ENCODE measurements at places on chromosomes 1 and 21. TPM values are rescaled to one million over a fixed set of nuclear protein-coding genes. Genes with fewer than 3 reads are reported as not detected.

Gene RAB25
- total RNA-seq, result 0.19 TPM

Gene DTL
- total RNA-seq, result 34.5 TPM

Gene CFHR2
- not detected for total RNA-seq

Gene GMEB1
- 3.0 TPM for total RNA-seq

Gene PGD
- total RNA-seq, result 119 TPM

Gene HSD3B2
- not detected for total RNA-seq

Gene HTR6
- total RNA-seq, result not detected

Gene MYBPH
- total RNA-seq, result not detected

Gene HHIPL2
- 20.9 TPM for total RNA-seq

Gene DMBX1
- total RNA-seq, result 0.37 TPM

Gene RIPK4
- 16.5 TPM for total RNA-seq

Gene B3GALT5
- 0.33 TPM for total RNA-seq

Gene HOOK1
- total RNA-seq, result not detected

Gene DNALI1
- total RNA-seq, result 0.64 TPM

Gene S100A8
- not detected for total RNA-seq
